ENCODE measurements at places on chromosomes 4 and X.

DNA sequence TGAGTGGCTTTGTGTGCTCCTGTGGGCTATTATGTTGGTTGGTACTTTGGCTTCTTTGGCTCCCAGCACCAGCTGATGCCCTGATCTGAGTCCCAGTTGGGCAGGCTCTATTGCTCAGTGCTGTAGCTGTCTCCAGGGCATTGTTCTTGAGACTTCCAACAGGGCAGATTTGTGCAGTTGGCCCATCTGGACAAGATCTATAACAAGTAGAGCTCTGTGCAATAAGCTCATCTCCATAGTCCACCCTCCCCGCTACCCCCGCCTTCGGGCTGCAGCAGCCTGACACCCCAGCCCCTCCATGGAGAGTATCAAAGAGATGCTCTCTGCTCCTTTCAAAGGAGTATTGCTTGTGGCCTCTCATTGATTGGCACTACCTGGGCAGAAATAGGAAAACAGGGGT is 5.8 kb upstream of the TMEM31 start:
- no peak for DNase-seq

GRCh38 chr4:146095091-146095690 is 80.3 kb upstream of the LSM6 start:
- peak; percentile 60 for DNase-seq

GRCh38 chrX:15761564-15762191 is 23.6 kb downstream of the CA5B start:
- DNase-seq = peak; percentile 33

GRCh38 chrX:48818866-48819265 is 7.4 kb upstream of the ERAS start:
- no peak for DNase-seq

GRCh38 chr4:17500574-17500973 is 11.3 kb downstream of the QDPR start:
- DNase-seq = no peak

GRCh38 chrX:151902813-151903591 is 9.7 kb upstream of the MAGEA4 start:
- peak; percentile 91 for DNase-seq

DNA sequence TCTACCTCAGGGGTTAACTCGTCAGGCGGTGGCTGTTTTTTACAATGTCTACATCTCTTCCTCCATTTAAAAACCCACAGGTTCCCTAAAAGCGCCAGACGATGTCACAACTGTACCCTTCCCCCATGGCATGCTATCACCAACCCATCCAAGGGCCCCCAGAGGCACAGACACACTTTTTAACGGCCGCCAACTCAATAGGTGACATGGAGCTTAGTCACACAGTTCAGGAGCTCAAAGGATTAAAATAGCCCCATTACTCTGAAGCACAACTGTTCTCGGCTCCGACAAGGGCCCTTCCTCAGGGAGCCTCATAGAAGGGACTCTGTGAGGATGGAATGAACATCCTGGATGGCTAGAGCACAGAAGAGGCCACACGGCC is 12.4 kb downstream of the SH3KBP1 start:
- DNase-seq = no peak

DNA sequence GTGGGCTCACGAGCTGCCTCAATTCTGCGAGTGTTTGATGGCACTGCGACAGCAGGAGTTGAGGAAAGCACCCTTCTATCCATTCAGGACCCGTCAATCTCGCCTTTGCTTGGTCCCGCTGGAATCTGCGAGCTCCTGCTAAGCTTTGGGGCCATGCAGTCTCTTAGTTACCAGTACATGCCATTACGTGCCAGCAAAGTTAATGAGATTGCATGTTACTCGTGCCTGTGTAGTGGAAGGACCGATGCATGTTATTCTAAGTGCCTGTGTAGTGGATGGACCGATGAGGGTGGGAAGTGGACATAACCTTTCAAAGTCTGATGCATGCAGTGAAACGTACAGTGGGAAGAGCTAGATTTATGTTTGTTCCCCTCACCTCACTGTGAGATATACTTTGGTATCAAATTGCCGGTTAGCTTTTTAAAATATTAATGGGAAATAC is 569 bp downstream of the RPS3A start:
- DNase-seq = peak; percentile 21

DNA sequence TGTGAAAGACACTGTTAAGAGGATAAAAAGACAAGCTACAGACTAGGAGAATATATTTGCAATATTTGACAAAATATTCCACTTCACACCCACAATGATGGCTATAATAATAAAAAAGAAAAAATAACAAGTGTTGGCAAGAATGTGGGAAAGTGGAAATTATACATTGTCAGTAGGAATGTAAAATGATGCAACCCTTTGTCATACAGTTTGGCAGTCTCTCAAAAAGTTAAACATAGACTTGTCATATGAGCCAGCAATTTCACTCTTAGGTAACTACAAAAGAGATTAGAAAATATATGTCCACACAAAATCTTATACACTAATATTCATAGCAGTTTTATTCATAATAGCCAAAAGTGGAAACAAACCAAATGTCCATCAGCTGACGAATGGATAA is 5.2 kb upstream of the RADX start:
- DNase-seq = peak; percentile 20

- DNase-seq = no peak
These were observed 327.8 kb downstream of the ARHGAP10 start for GRCh38 chr4:148059617-148060180.

DNA sequence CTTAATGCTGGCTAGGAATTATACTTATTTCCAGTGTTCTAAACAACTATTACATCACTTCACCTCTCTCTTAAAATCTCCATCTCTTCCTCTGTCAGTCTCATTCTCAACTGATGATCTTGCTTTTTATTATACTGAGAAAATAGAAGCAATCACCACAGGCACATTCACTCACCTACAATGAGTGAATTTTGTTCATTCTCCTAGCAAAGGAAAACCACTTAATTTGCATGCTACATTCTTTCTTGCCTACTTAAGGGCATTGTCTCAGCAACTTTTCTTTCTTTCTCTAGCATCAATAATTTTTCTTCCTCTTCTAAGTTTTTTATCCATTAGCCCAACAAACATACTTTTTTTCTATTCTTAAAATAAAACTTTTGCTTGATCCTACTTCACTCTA is 21.1 kb upstream of the USP38 start:
- no peak for DNase-seq

- DNase-seq = peak; percentile 2
These were observed 107.0 kb downstream of the IQCM start for GRCh38 chr4:149708513-149709130.

DNA sequence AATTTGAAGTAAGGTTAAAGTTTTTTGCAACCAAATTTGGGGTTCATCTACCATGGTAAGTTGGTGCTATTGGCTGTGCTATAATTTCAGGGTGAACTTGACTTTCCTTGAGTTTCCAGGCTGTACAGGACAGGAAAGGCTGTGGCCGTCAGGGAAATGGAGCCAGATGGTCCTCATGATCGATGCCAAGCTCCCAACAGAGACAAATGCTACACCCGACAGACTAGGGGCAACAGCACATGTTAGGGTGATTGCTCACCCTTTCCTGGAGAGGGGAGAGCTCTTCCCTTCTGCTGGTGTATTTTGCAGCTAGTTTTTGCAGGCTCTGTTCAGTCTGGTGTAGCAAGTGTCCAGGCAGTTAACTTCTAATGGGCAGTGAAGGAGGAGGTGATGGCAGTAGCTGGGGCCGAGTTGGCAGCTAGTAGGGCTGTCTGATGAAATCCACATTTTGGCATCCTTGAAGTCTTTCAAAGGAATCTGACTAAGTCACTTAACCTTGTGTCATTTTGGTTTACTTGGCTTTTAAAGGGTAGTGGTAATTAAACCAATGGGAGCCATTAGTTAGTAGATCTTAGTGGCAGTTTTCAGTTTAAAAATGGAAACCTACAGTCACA is 47.8 kb downstream of the GAB1 start:
- no peak for DNase-seq

DNA sequence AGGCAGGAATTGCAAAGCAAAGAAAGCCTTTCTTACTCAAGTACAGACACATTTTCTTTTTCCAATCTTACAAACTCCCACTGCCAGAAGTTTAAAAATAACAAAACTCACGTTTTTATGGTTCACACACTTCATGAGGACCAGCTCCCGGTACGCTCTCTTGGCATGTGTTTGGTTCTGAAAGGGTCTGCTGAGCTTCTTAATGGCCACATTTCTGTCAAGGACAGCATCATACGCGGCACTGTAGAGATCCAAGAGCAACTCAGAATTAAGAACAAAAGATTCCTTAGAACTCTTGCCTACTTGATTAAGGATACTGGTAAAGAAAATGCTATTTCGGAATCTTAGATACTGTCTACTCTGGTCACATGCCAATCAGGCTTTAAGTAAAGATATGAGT is 252.7 kb downstream of the MAPK10 start:
- DNase-seq = no peak

- DNase-seq = no peak
These were observed 40.4 kb downstream of the SMIM20 start for GRCh38 chr4:25954293-25954904.

GRCh38 chr4:76504613-76505465 is 69.8 kb downstream of the SHROOM3 start:
- peak; percentile 66 for DNase-seq

GRCh38 chr4:155190099-155190498 is 18.3 kb upstream of the NPY2R start:
- DNase-seq = no peak

DNA sequence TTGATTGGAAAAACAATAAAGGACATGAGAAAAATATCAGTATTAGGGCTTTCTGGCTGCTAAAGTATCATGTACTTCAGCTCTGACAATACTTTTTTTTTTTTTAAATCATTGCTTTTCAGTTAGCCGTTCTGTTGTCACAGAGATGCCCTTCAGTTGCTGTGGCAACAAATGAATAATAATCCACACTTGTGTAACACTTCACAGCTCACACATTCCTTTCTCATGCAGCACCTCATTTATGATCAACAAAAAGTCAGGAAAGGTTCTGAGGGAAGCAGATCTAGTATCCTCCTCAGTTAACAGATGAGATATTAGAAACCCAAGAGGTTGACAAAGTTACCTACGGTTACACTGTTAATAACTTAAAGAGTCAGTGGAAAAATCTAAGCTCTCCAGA is 444.2 kb upstream of the SLIT2 start:
- DNase-seq = peak; percentile 71

- DNase-seq = no peak
These were observed 202.9 kb downstream of the TRAM1L1 start for GRCh38 chr4:116882503-116882902.

DNA sequence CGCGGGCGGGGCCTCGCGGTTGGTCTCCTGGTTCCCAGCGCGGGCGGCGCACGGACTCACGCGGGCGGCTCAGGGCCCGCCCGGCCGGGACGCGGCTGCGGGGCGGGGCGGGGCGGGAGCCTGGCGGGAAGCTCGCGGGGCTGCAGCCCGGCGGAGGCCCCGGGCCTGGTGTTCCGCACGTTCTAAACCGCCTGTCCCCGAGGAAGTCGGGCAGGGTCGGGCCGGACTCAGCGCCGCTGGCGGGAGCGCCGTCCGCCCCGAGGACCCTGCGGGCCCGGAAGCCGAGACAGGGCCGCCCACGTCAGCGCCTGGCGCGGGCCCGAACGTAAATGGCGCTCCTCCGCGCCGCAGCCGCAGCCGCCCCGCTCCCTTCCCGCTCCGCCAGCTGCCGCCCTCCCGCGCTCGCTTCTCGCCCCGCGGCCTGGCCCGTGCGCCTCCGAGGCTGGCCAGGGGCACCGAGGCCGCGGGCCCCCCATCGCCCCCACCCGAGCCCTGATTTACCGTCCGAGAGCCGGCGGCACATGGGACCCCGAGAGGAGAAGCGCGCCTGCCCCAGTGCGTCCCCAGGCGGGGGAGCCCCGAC is 309 bp upstream of the CTBP1 start:
- DNase-seq = peak; percentile 93

DNA sequence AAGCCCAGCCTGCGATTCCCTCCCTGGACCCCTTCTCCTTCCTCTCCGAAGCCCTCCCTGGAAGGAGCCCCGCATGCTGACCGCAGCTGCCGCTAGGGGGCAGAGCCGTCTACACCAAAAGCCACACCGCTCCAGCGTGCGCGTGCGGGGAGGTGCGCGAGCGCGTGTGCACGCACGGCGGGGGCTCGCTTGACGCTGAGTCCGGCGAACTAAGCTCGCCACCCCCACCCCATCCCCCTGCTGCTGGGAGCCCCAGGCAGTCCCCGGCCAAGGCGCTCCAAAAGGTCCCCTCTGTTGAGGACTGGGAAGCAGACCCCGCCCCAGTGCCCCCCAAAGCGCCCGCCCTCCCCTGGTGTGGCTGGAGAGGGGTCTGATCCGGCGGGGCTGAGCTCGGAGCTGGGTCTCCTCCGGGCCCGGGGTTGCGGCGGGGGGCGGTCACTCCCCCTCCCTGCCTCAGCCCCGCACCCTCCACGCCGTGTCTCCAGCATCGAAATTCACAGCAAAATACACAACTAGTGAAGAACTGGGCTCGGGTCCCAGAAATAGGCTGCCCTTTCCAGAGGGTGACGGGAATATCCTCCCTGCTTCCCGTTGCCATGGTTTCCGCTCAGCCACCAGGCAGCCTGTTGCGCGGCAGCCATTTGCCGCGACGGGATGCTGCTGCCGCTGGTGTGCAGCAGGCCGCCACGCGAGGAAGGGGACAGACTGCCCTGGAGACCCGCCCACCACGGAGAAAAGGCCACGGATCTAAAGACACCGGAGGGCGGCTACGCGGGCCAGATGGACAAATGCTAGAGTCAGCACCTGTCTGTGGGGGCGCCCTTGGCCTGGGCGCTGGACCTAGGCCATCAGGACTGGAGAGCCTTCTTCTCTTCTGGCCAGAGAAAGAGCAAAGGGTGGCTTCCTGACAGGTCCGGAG is 11.2 kb upstream of the CCNQ start:
- DNase-seq = peak; percentile 77

GRCh38 chr4:159867673-159868072 is 764.8 kb downstream of the RAPGEF2 start:
- DNase-seq = no peak

GRCh38 chr4:179353786-179354185 is 1911.5 kb upstream of the AGA start:
- no peak for DNase-seq

DNA sequence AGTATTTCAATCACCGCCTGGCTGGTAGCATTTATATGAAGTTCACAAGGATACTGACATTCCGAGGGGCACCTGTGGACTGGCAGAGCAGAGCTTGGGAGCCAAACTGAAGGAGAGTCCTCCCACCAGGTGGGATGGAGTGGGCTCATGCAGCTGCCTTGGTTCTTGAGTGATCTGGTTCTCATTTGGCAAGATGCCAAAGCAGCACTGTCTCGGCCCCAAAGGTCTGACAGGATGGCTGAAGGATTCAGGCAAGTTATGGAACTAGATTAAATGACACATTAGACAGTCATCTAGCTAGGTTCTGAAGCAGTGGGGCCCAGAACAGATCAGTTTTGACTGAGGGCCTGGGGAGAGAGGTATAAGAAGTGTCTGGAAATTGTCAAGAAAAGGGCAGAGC is 3.2 kb downstream of the FGF16 start:
- DNase-seq = no peak

- no peak for DNase-seq
These were observed 89.0 kb upstream of the GC start for GRCh38 chr4:71872767-71873415.

GRCh38 chrX:499870-500364 is 113.2 kb upstream of the PPP2R3B start:
- no peak for DNase-seq

- DNase-seq = peak; percentile 3
These were observed 1703.7 kb upstream of the AGA start for GRCh38 chr4:179145746-179146525.

GRCh38 chrX:16665089-16665488 is 15.1 kb downstream of the S100G start:
- DNase-seq = peak; percentile 83

- DNase-seq = peak; percentile 48
These were observed 95.5 kb downstream of the SOWAHB start for GRCh38 chr4:76802236-76803021.

GRCh38 chr4:125187226-125188176 is 127.3 kb upstream of the FAT4 start:
- peak; percentile 57 for DNase-seq

GRCh38 chr4:5144384-5144783 is 93.1 kb downstream of the STK32B start:
- DNase-seq = no peak
